ENCODE measurements at places on chromosomes 7 and 10.

- DNase-seq: no peak
These were observed 199.6 kb upstream of the CELF2 start for GRCh38 chr10:10818082-10818481.

- DNase-seq: no peak
These were observed 8.2 kb upstream of the SRRM3 start for GRCh38 chr7:76193466-76193865.

GRCh38 chr7:28362182-28362581, 50.1 kb upstream of the CREB5 start:
- DNase-seq: no peak

- no peak for DNase-seq
These were observed 194.4 kb downstream of the CCSER2 start for GRCh38 chr10:84522612-84523462.

DNA sequence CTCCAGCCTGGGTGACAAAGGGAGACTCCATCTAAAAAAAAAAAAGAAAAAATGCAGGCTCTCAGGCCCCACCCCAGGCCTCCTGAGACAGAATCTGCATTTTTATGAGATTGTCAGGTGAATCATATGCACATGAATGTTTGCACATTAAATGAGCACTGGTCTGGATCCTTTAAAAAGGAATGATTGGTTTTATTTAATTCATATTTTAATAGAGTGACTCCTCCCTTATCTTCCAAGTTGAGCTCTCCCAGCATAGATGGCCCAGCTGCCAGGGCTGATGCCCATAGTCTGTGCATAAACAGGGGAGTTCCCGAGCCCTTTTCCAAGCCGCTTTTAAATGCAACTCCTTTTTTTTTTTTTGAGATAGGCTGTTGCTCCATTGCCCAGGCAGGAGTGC, 28.5 kb downstream of the CUX1 start:
- no peak for DNase-seq

Data from NCI-H1417 treated with DMSO at 0.1 percent for 48 hours (cell line).